ENCODE measurements at places on chromosomes 16 and 17.

DNA sequence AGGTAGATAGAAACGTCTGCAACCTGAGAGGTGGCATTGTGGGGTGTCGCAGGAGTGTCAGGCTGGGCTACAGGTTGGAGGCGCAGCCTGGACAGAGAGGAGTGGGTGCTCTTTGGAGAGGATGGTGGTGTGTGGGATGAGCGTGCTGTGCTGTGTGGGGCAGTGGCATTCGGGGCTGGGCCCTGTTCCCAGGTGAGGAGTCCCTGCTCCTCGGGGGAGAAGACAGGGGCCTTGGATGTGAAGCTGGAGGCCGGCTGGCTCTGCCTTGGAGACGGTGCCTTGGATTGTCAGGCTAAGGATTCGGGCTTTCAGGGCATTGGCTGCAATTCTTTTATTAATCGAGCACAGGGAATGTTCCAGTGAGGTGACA is 69.3 kb downstream of the BANP start:
- no peak for DNase-seq

- DNase-seq: no peak
Observed at GRCh38 chr17:35291802-35292201, 48.9 kb downstream of the SLFN5 start.

- no peak for DNase-seq
Observed at GRCh38 chr16:9404811-9405210, 313.4 kb downstream of the HAPSTR1 start.

DNA sequence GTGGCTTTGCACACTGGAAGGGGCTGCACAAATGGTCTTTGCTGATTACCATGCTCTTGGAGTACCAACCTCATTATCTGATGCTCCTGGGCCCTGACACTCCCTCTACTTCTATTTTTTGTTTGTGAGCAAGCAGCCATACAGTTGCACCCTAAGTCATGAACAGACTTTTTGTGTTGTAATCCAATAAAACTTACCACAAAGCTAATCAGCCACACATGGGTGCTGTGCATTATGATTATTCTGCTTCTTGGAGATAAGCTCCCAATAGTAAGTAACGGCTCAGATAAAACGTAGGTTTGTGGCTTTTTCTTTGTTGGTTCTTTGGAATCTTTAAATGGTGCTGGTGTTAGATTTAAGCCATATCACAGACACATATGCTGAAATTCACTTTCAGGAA is 76.2 kb downstream of the CCT6B start:
- DNase-seq: no peak
